ENCODE measurements at places on chromosomes 1 and 21.

GRCh38 chr1:205633421-205633976, 1.7 kb upstream of the ELK4 start:
- DNase-seq, result peak; percentile 78

GRCh38 chr1:54361342-54361741, 44.9 kb downstream of the SSBP3 start:
- DNase-seq, result peak; percentile 46

DNA sequence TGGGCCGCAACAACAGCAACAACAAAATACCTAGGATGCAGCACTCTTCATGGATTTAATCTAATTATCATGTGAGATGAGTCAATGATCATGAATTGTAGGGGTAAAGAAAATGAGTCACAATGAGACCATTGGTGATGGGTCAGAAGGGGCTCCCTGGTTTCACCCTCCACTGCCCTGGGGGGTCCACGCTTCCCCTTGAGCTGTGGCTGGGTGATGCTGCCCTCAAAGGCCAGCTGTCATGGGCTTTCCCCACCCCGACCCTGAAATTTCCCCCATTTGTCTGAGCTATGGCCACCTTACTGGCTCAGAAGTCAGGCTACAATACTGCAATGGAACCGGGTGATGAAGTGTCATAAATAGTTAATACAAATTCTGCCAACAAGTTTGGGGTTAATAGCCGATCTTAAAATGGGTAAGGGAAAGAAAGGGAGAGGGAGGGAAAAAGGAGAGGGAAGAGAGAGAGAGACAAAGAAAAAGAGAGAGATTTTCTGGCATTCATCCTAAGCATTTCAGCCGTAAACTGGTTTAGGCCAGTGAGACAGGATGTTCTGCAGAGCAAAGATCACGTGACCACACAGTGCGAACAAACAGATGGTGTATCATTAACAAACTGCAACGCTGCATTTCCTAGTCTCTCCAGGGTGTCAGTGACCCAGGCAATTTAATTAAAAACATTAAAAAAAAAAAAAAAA, 143.4 kb upstream of the ERRFI1 start:
- peak; percentile 85 for DNase-seq

GRCh38 chr1:41486371-41487125, 2.1 kb upstream of the EDN2 start:
- no peak for DNase-seq

- DNase-seq, result no peak
These were observed 10.9 kb downstream of the CNST start for GRCh38 chr1:246577082-246577719.

- no peak for DNase-seq
These were observed 26.6 kb downstream of the PROK1 start for GRCh38 chr1:110477445-110477957.

DNA sequence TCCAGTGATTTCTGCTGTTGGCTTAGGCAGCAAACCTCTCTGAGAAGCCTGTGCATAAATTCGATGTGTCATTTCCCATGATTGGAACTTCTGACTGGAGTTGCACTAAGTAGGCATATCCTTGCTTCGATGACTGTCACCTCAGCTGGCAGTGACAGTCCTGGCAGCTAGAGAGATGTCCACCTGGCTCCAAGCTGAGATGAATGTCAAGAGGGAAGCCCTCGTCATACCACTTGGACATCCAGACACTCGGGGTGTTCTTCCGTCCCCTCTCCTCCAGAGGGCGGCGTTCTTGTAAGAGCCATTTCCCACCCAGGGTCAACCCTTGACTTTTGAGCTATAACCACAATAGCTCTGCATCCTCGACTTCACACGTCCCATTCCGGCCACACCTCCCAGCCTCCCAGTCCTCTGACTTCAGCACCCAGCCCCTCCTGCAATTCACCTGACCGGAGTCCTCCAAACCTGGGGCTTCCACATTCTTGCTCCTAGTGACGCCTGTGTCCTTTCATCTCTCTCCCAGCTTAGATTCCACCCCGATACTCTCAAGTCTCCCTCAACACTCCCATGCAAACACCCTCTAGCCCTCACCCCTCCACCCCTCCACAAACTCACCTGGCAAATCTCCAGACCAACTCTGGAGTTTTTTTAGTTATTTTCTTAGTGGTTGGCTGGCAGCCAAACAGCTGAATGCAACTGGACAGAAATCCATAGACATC, 17.3 kb downstream of the CA6 start:
- no peak for DNase-seq

- DNase-seq, result no peak
These were observed 16.1 kb downstream of the BTG2 start for GRCh38 chr1:203321273-203322052.

DNA sequence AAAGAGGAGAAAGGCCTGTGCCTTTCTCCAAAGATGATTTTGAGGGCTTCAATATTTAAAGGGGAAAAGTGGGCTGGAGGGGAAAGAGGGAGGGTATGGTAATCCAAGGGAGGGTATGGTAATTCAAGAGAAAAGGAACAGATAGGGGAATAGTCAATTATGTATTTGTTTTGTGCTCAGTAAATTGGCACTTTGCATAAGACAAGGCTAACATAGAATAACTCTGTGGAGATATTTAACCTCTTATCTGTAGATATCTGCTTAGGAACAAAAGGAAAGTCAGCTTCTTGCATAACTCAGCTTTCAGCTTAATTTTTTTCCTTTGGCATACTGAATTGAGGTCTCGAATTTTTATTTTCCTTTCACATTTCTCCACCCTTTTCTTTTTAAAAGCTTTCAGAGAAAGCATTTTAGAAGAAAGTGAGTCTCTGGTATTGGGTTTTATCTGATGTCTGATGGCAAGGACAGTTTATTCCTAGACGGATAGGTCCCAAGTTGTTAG, 119.9 kb upstream of the F3 start:
- DNase-seq, result no peak

DNA sequence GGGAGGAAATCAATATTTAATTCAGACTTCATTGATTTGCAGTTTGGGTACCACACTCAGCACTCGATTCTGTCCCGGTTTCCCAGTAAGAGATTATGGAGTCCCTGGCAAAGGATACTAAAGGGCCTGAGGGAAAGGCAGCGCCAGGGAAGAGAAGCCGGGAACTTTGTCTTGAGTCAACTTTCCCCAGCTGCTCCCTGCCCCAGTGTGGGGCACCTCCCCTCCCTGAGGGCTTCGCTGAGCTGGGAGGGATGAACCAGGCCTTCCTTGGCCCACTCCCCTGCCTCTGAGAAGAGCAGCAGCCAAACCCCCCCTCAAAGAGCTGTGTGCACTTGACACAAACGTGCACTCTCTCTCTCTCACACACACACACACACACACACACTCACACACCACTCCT, 32.6 kb downstream of the OPTC start:
- no peak for DNase-seq

GRCh38 chr21:33789697-33790096, 125.9 kb downstream of the ATP5PO start:
- DNase-seq, result no peak

GRCh38 chr1:202163281-202164270, 3.2 kb upstream of the PTPN7 start:
- DNase-seq, result no peak

DNA sequence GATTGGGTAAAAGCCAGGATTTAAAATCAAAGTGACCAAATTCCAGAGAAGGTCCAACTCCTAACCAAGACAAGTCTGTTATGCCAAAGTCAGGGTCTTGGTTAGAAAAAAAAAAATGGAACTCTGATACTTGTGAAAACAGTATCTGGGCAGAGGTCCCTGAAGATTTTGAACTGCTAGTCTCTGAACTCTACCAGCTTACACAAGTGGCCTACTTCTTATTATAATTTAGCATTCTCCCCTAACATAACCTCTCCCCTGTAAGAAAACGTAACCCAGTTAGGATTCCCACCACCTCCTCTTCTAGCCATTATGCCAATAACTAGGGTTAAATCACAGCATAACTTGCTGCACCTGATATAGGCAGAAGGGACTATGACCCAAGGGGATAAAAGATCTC, 220.5 kb downstream of the COL24A1 start:
- DNase-seq, result no peak

DNA sequence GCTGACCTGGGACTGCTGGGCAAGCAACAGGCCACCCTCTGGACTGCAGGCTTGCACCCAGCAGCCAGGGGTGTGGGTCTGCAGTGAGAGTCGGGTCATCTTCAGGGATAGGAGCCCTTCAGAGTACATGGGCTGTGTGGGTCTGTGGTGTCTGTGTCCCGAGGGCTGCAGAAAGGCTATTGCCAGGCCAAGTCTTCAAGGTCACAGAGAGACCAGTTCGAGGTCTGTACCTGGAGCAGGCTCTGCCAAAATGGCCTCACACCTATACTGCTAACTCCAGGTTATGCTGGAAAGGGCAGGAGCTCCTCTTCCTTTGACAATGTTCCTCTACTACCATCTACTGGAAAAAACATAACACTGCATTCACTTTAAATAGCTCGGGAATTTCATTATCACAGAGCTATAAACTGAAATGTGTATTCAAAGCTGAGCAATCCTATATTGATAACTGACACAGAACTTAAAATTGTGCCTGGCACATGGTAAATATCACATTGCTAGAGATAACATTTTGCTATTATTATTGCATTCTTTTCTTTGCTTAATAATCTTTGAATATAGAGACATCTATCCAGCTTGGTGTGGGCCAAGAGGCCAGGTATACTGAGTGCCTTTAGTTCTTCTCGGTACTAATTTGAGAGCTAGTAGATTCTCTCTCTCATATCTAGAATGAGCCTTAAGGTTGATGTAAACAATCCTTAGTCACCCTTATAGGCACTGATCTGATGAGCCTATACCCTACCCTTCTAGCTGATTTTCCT, 6.9 kb upstream of the DNAH14 start:
- DNase-seq, result peak; percentile 61

All from cerebellum (tissue), 4 donors.